ENCODE measurements at places on chromosomes 5 and 9. TPM values are rescaled to one million over a fixed set of nuclear protein-coding genes. Genes with fewer than 3 reads are reported as not detected.

- DNase-seq, result no peak
Measured at GRCh38 chr9:70935856-70936255, 185.6 kb downstream of the TRPM3 start.

DNA sequence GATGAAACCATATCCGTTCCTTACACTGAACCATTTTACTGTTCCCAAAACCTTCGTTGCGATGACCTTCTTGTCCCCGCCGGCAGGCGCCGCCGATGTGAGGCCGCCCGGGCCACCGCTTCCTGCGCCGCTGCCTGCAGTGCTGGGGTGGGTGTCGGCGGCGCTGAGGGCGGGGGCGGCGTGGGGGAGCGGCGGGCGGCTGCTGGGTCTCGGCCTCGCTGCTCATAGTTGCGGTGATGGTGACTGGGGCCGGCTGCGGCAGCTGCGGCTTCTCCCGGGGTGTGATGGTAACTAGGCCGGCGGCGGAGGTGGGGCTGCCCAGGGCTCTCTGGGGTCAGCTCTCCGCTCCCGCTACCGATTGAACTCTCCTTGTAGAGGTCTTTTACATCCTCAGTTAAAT lies 14.1 kb upstream of the OR2S2 start:
- DNase-seq, result peak; percentile 59

GRCh38 chr5:94782383-94782782 lies 163.9 kb downstream of the SLF1 start:
- DNase-seq, result no peak

GRCh38 chr5:168317521-168318147 lies 26.2 kb downstream of the WWC1 start:
- DNase-seq, result no peak

GRCh38 chr9:104774831-104775573 lies 11.1 kb downstream of the NIPSNAP3B start:
- peak; percentile 48 for DNase-seq

The CARTPT gene
- not detected for total RNA-seq

Data from heart left ventricle (tissue), 16 donors.